Activated T-cell treated with anti-CD3 and anti-CD28 coated beads, Interleukin-2, amount 50 U/mL, for 72 hours (primary cell): ENCODE measurements at places on chromosomes 2 and 18.

DNA sequence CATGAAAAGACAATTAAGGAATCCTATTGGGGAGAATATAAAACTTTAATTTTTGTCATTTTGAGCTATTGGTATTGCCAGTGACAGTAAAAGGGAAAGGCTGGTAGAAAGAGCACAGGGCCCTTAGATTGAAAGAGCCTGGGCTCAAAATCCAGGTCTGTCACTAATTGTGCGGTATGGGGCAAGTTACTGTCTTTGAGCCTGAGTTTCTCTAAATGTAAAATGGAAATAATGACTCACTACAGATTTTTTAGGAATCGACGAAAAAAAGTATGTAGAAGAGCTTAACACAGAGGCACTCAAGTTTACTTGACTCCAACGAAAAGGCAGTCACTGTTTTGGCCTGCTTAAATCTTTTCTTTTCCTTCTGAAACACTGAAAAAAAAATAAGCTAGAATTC lies 7.0 kb downstream of the NDUFV2 start:
- DNase-seq = no peak

- no peak for DNase-seq
Observed at GRCh38 chr18:335733-336132, 67.9 kb upstream of the THOC1 start.

DNA sequence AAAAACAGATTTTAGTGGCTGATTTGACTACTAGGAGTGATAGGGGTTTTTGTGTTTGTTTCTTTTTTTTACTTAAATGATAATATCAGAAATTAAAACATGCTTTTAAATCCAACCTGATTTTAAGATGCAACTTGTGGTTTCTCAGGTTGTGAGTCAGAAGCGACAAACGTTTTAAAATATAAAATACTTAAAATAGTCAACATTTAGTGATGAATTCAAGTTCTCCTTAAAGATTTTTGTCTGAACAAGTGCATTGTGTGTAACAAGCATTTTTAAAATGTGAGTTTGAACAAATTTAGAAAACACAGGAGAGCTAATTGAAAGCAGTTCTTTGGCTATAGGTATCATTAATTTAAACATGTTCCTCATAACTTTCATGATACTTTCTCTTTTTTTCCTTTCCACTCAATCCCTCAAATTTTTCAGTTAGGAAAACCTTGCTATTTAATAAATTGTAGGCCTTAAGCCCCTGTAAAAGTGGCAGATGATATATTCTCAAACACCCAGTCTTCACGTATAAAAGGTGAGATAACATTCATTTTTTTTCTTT lies 3.6 kb downstream of the TBR1 start:
- no peak for DNase-seq

DNA sequence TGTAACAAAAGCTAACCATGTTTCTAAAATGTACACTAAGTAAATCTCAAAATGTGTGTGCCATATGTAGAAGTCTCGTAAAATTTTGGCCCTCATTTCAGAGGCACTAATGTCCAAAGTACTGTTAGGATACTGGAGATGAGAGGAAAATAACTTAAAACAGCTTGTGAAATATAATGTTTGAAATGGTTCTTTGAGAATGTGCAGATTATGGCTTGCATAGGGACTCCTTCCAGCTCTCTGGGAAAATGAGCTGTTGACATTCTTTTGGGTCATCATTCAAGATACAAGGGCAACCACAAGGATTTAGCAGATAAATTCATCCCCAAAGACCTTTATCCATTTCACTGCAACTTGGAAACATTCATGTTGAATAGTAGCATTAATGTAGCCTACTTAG lies 38.1 kb upstream of the OTX1 start:
- no peak for DNase-seq
